ENCODE measurements at places on chromosomes 2 and 18.

DNA sequence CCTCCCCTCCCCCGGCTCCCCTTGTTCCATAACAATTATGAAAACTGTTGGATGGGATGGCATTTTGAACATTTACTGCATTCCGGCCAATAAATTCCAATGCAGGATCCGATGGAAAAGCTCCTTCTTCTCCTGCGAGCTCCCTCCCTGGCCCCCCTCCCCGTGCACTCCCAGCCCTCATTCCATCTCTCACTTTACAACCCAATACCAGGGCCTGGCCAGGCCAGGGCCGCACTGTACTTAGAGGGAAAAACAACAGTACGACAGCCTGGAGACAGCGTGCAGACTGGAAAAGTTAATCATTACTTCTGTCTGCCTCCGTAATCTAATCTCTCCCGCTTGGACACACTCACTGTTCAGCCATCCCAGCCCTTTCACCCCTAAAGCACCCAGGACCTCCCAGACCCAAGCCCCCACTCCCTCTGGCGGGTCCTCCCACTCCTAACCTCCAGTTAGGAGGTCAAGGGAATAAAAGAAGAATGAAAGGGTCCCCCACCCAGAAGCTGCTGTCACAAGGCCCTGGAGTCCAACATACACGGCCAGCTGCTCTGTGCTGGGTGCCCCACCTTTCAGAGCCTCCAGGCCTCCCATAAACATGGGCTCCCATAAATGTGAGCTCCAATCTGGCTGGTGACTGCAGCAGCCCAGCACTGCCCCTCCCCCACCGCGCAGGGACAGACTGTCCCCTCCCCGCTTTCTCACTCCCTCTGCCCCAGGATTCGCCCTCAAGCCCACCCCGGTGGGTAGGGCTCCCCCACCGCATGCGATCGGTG, 20.6 kb downstream of the SMAD7 start:
- no peak for DNase-seq

- no peak for DNase-seq
These were observed 663.3 kb upstream of the ACVR2A start for GRCh38 chr2:147181351-147182029.

GRCh38 chr2:239944694-239945551, 80.2 kb downstream of the NDUFA10 start:
- DNase-seq: no peak

- DNase-seq: no peak
These were observed 7.4 kb upstream of the RAB1A start for GRCh38 chr2:65137197-65137775.

DNA sequence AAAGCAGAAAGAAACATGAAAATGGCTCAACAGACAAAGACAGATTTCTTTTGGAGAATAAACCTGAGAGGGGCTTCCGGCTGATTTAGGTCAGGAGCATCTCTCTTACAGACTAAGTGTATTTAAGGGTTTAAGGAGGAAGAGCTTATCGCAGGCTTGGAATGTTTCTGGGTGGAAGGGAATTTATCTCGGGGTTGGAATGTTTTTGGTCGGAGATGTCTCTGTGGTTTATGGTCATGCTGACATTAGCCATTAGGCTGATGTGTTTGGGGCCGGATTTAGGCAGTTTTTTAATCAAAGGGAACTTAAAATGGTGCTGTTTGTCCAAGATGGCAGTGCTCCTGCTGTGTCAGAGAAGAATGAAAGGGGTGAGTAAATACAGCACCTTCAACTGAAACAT, 14.4 kb upstream of the PSMA8 start:
- DNase-seq: no peak

DNA sequence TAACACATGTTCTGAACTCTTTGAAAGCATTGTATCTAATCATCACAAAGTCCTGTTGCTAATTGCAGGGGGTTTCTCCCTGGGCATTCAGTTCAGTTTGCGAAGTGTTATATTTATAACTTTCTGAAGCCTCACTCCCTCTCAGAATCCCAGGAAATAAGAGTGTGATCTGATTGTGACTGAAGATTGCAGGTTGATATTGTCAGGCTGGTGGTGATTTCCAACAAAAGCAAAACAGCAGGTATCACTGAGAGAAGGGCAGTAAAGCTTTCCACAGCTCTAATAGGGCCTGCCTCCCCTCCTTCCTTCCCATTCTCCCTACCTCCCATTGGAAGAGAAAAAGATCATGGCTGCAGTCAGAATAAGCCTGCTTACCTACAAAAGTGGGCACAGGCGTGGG, 466.7 kb upstream of the FSHR start:
- no peak for DNase-seq

- no peak for DNase-seq
These were observed 158.9 kb upstream of the GLI2 start for GRCh38 chr2:120576509-120577474.

DNA sequence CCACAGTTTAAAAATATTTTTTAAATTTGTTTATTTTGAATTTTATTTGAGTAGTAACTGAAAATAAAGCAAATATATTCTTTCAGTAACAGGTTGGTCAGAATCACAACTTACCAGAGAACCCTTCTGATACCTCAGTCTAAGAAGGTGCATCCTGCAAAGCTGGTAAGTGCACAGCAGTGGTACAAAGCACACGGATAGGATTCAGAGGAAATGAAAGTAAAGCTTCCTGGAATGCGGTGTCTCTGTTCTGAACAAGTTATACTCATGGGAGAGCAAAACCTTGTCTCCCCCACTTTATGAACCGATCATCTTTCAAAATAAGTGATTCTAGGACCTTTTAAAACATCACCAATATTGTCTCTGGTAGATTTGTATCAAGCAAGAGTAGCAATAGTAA, 398.3 kb downstream of the TMX3 start:
- no peak for DNase-seq

GRCh38 chr2:60023256-60023985, 530.0 kb downstream of the BCL11A start:
- no peak for DNase-seq

- DNase-seq: no peak
These were observed 200.8 kb downstream of the TTC32 start for GRCh38 chr2:19700861-19701585.

DNA sequence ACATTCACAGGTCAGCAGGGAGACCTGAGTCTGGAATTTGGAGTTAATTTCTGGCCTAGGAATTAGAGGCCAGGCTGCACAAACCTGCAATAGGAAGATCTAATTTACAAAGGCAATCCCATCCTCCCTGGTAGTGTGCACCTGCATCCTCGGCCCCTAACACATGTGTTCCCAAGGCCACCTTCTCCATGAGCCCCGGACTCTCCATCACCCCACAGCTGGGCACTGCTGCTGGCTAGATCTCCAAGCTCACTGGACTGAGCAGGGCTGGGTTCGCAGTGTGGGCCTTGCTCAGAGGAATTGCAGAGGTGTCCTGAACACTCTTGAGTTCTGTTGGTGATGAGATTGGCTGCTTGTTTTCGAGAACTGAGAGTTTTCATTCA, 162.6 kb upstream of the TWIST2 start:
- DNase-seq: no peak

- no peak for DNase-seq
These were observed 31.0 kb downstream of the RBM43 start for GRCh38 chr2:151230627-151231140.

GRCh38 chr2:237296756-237297155, 117.2 kb downstream of the COL6A3 start:
- DNase-seq: no peak

- DNase-seq: no peak
These were observed 100.9 kb downstream of the TNS1 start for GRCh38 chr2:217901835-217902378.

GRCh38 chr2:42984081-42984480, 191.7 kb upstream of the HAAO start:
- DNase-seq: no peak

DNA sequence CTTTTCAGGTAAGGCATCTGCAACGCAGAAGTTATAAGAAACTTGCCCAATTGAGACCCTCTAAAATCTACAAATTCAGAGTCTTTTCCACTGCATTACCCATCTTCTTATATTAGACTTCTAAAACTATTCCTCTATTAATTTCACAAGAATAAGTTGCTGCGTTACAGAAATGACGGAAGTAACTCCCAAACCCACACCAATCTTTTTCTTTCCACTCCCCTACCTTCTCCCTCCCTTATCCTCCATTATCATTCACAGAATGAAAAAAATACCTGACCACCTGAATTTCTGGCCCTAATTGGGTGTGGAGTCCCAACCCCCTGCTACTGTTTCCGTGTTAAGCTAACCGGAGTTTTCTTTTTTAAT, 689 bp downstream of the RPRD1A start:
- DNase-seq: no peak

- DNase-seq: no peak
These were observed 313.7 kb downstream of the CYP26B1 start for GRCh38 chr2:71833855-71834560.

DNA sequence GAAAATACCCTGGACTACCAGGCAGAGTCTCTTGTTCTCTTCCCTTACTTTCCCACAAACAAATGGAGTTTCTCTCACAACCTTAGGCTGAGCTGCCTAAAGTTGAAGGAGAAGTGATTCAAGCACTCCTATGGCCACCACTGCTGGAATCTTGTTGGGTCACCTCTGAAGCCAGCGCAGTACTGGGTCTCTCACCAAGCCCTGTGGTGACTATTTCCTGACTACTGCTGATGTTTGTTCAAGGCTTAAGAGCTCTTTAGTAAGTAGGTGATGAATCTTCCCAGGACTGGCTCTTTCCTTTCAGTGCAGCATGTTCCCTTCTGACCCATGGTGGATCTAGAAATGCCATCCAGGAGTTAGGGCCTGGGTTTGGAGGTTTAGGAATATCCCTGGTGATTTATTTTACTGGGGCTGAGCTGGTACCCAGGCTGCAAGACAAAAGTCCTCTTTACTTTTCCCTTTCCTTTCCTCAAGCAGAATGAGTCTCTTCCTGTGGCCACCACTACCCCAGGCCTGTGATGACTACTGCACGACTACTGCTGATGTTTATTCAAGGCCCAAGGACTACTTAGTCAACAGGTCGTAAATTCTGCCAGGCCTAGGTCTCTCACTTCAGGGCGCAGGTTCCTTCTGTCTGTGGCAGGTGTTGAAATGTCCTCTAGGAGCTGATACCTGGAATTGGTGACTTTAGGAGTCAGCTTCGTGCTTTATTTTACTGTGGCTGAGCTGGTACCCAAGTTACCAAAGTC, 121.8 kb downstream of the SLC4A10 start:
- no peak for DNase-seq

GRCh38 chr18:48832938-48833700, 117.6 kb downstream of the SMAD7 start:
- no peak for DNase-seq

GRCh38 chr2:131682122-131682944, 154.6 kb downstream of the CCDC74A start:
- DNase-seq: peak; percentile 69

DNA sequence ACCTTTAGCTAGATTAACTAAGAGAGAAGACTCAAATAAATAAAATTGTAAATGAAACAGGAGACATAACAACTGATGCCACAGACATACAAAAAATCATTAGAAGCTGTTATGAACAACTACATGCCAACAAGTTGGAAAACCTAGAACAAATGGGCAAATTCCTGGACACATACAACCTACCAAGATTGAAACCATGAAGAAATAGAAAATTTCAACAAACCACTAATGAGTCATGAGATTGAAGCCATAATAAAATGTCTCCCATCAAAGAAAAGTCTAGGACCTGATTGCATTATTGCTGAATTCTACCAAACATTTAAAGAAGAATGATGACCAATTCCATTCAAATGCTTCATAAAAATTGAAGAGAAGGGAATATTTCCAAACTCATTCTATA, 54.3 kb downstream of the ST3GAL5 start:
- no peak for DNase-seq

DNA sequence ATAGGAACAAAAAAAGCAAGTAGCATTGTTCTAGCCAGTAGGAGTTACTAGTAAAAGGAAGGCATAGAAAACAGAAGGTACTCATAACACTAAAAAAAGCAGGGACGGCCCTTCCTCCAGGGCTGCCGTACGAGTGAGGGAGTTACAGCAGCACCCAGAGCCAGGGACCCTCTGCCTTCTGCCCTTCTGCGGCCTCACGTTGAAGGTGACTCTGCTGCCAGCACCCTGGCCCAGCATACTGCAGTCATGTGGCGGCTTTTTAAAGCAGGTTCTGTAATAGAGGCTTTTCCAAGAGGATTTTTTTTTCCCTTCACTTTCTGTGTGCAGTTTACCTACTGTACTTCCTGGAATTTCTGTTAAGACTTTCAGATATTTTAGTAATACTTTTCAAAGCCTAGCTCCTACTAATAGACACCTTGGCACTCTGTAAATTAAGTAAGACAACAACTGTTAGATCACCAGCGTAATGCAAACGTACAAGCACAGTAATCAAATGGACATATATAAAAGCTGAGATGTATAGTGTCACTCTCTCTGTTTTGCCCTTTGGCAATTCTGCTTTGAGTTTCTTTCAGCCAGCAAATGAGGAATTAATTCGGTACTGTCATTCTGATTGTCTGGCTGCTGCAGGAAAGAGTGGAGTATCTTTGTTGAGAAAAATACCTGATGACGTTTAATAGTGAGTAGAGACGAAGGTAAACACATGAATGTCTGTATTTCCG, 161.5 kb downstream of the PTGR3 start:
- DNase-seq: no peak

GRCh38 chr18:22265838-22266237, 96.4 kb downstream of the GATA6 start:
- DNase-seq: no peak
